ENCODE measurements at places on chromosomes 5 and 9.

GRCh38 chr9:115694991-115695390 lies 458.6 kb upstream of the PAPPA start:
- no peak for DNase-seq
- no peak overlapping the region for H3K27ac ChIP-seq
- H3K4me3 ChIP-seq: no peak overlapping the region
- no peaks in the 10 kb centered on the region for H3K4me1 ChIP-seq
- H3K27me3 ChIP-seq: no peaks in the 10 kb centered on the region

- no peaks in the 10 kb centered on the region for H3K27me3 ChIP-seq
- no peak overlapping the region for H3K27ac ChIP-seq
- no peaks in the 10 kb centered on the region for H3K36me3 ChIP-seq
These were observed 70.3 kb upstream of the MAP1B start for GRCh38 chr5:72036951-72037350.

DNA sequence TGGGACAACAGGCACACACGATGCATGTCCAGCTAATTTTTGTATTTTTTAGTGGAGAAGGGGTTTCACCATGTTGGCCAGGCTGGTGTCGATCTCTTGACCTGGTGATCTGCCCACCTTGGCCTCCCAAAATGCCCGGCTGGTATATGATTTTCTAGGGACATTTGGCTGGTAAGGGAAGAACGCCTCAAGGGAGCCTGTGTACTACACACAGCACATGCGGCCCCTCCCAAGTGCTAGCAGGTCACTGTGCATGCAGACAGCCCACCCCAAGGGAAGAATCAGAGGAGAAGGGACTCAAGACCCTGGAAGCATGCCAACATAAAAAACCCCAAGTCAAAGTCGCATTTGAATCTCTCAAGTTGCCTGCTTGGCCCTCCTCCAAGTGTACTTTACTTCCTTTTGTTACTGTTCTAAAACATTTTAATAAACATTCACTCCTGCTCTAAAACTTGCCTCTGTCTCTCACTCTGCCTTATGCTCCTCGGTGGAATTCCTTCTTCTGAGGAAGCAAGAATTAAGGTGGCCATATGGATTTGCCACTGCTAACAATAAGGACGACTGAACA lies 24.3 kb upstream of the OTULINL start:
- no peak overlapping the region for H3K27ac ChIP-seq
- DNase-seq: no peak
- H3K27me3 ChIP-seq: no peaks in the 10 kb centered on the region
- H3K4me3 ChIP-seq: no peak overlapping the region

DNA sequence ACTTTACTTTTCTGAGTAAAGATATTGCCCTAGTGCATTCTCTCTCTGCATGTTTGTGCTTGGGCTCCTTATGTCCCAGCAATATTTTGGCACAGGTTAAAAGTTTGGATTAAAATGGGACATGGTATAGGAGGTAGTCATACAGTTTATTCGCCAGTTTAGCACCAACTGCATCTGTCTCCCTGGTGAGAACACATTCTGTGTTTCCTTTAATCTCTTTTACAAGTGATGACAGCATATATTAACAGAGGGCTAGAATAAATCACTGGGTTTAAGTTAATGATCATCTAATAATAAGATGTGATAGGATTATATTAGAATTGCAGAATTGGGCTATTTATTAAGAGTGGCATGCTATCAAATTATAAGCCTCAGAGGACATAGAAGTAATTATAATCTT lies 550.1 kb downstream of the LRRC70 start:
- H3K27me3 ChIP-seq: no peaks in the 10 kb centered on the region
- no peak overlapping the region for H3K4me3 ChIP-seq
- no peak for DNase-seq
- no peaks in the 10 kb centered on the region for H3K36me3 ChIP-seq
- H3K27ac ChIP-seq: no peak overlapping the region

Measured in CD4-positive, alpha-beta T cell (primary cell).